ENCODE measurements at places on chromosomes 4 and X.

GRCh38 chrX:38192007-38192810 is 28.5 kb downstream of the SRPX start:
- DNase-seq: no peak

DNA sequence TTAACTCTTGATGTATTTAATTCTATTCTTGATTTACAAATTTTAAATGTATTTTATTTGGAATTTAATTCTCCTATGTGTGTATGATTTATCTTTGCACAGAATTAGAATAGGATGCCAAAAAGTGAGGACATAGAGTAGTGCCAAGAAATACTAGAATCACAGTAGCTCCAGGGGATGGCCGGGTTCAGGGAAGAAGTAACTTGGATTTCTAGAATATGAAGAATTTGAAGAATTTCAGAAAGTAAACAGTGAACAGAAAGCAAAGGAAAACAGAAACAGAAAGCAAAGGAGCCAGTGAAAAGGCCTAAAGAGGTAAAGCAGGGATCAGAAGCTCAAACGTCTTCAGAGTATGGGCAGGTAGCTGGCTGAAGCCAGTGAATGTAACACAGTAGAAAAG is 1187.6 kb downstream of the RPA4 start:
- no peak for DNase-seq

DNA sequence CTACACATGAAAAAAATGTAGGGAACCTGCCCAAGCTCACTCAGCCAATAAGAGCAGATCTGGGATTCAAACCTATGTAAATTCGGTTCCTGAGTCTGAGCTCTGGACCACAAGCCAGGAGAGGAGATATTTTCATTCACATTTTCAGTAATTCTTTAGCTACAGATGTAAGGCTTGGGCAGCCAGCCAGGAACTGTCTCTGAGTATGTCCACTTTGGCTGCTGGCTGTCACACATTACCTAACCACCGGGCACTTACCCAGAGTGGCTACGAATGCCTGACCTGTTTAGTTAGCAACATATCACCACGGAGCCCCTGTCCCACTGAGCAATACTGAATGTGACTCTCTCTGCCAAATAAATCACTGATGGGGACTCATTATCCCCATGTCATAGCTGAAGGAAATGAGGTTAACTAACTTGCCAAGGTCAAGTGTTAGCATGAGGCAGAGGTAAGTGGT is 15.3 kb downstream of the USP46 start:
- DNase-seq: no peak

DNA sequence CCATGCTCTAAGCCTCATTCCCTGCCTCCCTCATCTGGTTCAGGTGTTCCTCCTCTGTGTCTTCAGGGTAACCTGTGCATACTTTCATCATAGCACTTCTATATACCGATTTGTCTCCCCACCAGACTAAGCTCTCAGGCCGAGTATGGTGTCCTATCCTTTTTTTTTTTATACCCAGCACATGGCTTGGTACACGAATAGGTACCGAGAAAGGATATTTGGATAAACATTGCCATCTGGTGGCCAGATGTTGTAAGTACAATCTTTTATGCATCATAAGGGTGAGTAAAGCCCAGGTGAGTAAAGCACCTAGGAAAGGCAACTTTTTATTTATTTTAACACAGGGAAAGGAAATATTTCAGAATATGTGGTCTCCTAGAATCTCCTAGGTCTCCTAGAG is 68.4 kb downstream of the MID2 start:
- no peak for DNase-seq

GRCh38 chr4:41294445-41295062 is 37.8 kb downstream of the UCHL1 start:
- no peak for DNase-seq

- DNase-seq: no peak
Observed at GRCh38 chr4:917992-918391, 14.1 kb downstream of the GAK start.

DNA sequence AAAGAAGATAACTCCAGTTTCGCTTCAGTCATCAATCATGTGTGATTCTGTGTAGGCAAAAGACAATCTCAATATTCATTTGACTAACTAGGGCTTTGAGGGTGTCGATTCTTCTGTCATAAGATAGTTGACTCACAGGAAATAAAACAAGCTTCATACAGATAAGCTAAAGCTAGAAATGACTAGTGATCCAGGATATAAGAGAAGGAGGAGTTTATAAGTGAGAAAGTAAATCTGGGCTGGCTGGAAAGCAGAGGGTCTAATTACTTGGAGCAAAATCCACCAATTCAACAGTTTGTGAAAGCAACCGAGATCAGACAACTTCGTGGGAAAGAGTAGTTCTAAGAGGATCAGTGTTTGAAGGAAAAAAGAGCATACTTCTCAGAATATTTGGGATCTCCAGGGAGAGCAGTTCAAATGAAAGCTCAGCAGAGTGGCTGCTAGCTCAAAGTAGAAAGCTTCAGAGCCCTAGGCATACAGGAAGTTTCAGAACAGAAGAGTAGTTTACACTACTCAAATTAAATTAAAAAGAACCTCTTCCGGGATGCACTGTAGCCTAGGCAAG is 429.3 kb downstream of the INPP4B start:
- DNase-seq: no peak

- no peak for DNase-seq
Observed at GRCh38 chr4:20195071-20195885, 56.4 kb upstream of the SLIT2 start.
